Glomerular endothelial cell (primary cell): ENCODE measurements at places on chromosomes 7 and 10.

DNA sequence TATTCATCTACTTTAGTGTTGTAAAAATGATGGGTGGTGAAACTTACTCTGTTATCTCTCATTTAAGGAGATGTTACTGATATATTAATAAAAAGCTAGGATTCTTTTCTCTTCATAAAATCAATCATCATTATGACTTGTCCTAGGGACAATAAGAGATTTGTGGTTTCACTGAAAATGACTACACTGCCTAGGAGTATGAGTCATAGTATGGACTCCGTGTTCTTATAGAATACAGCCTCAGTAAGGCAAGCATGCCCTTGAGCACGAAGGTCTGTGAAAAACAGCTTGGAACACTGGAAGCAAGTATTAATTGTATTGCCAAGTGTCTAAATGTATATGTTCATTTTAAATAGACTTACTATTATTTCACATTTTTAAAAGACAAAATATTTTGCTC lies 749.2 kb upstream of the PCDH15 start:
- no peak for DNase-seq

DNA sequence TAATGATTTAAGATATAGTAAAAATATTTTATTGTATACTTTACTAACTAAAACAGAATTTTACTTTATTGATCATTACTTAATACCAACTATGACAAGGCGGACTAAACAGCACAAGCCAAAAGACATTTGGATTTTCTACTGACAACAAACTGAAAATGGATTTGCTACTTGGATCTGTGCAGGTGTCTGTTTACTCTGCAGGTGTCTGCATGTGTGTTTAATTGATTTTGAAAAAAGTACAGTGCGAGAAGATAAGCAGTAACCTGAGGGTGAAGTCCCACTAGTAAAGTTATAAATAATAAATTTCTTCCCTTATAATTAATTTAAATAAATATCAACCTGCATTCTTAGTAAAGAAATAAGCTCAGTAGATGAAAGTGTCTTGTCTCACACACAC lies 696.8 kb upstream of the MBL2 start:
- no peak for DNase-seq

DNA sequence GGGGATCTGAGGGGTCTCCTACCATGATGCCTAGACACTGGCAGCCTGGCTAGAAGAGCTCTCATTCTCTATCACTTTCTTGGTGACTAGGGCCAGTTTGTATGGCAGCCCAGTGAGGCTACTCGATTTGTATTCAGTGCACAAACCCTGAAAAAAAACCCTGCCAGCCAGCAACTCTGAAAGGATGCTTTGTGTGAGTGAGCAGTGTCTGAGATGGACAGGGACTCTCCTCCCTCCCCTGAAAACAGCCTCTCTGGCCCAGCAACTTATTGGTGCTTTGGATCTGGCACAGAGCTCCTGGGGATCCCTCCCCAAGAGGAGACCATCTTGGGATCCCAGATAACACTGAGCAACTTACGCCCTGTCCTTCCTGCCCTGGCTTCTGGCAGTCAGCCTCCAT lies 10.8 kb upstream of the LRRC4 start:
- DNase-seq, result no peak

DNA sequence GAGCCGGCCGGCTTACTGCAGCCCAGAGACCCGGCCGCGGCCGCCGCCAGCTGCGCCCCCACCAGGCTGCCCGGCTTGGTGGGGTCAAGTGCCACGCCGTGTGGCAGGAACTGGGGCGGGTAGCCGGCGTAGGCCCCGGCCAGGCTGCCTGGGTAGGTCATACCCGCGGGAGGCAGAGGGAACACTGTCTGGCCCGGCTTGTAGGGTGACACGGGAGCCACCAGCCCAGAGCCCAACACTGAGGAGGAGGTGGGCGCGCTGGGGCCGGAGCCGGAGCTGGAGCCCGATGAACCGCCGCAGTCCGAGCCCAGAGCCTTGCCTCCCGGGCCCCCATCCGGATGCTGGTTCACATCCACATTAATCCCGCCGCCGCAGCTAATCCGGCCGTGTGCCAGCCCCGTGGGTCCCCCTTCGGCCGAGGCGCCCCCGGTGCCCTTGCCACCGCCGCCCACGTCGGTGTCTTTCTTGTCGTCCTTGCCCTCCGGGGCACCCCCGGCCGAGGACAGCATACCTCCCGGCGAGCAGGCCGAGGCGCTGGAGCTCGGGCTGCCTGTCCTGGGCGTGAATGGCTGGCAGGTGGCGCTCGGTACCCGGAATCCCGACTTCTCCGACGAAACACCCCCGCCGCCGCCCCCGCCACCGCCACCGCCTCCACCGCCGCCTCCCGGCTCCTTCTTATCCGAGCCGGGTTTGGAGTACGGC lies 2.0 kb downstream of the ZNF503 start:
- DNase-seq, result no peak

- no peak for DNase-seq
Measured at GRCh38 chr10:85535926-85536325, 830.7 kb downstream of the GRID1 start.

DNA sequence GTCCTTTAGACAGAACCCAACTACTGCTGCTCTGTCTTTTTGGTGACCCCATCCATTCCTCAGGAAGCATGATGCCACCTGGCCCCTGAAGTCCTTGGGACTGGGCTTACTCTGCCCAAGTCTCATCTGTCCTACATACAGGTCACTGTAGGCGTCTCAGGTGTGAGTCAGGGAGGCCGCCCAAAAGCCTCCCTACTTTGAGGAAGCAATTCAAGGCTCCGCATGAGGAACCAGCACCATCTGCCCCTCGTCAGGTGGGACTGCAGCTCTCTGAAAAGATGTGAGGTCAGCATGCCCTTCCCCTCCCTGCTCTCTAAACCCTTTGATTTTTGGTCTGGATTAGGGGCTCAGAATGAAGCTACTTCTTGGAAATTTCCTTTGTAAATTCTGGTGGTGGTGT lies 354.8 kb downstream of the CXCL12 start:
- no peak for DNase-seq

- no peak for DNase-seq
Measured at GRCh38 chr10:102384053-102384452, 11.5 kb upstream of the NFKB2 start.

GRCh38 chr10:110648692-110649346 lies 4.7 kb downstream of the RBM20 start:
- no peak for DNase-seq

DNA sequence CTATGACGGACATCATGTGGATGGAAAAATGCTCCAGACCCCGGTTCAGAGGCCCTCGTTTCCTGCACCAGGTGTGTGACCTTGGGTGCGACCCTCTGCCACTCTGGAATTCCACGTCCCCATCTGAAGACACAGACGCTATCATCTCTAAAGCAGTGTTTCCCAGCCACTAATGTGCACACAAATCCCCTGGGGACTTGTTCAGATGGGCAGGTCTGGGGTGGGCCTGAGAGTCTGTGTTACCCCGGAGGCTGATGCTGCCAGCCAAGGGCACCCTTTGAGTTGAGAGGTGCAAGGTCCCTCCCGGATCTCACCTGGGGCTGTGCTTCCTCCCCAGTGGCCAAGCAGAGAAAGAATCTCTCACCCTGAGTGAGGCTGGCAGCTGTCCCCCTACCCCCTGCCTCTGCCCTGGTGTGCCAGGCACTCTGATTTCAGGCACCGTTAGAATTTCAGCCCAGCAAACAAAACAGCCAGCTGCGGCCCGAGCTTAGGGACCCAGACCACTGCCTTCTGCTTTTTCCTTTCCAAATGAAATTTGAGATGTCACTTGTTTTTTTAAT lies 90.0 kb downstream of the SLIT1 start:
- DNase-seq, result no peak

DNA sequence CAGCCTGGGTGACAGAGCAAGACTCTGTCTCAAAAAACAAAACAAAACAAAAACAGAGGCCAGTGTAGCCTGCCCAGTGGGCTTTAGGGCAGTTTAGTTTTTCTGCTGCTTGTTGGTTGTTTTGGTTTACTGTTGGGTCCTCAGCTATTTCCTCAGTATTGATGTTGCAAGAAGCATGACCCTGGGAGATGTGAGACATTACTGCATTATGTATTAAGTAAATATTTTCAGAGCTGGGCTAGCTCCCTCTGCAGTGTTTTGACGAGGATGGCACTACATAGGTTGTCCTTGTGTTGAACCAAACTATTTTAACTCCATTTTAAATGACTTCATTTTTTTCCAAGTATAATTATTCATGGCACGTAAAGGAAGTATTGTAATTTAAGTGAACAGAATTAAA lies 4.8 kb downstream of the AKAP9 start:
- no peak for DNase-seq

GRCh38 chr10:64076322-64076940 lies 555.2 kb downstream of the REEP3 start:
- DNase-seq, result no peak

DNA sequence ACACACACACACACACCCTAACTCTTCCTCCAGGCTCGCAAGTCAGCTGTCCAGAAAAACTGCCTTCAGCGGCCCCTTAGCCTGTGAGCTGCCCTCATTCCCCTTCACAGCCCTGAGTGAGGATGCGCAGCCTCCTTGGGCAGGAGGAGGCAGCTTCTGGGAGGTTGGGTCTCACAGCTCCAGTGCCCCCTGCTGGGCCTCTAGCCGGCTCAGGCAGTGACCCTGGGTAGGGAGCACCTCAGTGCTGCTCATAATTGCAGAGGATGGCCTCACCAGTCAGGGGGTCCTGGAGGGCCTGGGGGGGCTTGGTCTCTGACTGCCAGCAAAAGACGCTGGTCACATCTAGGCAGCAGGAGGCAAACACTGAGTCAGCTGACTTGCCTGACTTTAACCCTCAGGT lies 43.7 kb downstream of the ZNF273 start:
- DNase-seq, result no peak

- no peak for DNase-seq
Measured at GRCh38 chr7:507623-508300, 11.9 kb downstream of the PDGFA start.

GRCh38 chr10:117936141-117936540 lies 110.6 kb downstream of the RAB11FIP2 start:
- no peak for DNase-seq

DNA sequence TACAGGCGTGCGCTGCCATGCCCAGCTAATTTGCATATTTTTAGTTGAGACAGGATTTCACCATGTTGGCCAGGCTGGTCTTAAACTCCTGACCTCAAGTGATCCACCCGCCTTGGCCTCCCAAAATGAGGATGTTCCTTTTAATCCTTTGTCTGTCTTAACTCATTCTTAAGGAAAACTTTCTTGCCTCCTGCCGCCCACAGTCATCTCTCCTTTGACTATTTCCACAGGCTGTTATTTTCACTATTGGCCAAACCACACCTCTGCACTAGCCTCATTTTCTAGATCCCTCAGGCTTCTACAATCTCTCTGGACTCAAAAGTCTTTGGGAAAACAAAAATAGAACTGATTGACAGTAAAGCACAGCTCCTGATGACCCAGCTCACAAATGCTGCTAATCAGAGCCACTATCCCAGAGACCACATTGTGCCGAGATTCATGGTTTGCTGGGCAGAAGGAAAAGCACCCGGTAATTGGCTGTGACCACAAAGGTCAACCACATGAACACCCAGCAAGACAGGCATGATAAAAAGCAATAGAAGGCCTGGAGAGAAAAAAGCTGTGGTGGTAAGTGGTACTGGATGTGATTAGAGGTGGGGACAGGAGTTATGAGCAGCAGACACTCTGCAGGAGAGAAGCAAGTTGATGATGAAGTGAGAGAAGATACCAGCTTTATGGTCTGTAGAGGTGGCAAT lies 44.1 kb upstream of the ZNRF2 start:
- no peak for DNase-seq

DNA sequence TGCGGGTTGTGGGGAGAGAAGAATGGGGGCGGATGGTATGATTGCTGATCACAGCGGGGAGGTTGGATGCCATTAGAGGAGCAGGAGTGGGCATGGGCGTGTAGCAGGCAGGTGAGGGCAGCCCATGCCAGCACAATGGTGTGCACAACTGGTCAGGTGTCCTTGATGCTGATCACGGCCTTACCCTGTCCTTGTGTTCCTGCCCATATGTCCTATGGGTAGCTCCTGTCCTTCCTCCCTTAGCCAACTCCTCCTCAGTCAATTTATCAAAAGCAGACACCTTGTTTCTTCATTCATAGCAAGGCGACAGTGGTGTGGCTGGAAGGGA lies 30.7 kb downstream of the WDR86 start:
- no peak for DNase-seq

GRCh38 chr7:112159351-112159750 lies 46.8 kb downstream of the DOCK4 start:
- DNase-seq, result no peak

DNA sequence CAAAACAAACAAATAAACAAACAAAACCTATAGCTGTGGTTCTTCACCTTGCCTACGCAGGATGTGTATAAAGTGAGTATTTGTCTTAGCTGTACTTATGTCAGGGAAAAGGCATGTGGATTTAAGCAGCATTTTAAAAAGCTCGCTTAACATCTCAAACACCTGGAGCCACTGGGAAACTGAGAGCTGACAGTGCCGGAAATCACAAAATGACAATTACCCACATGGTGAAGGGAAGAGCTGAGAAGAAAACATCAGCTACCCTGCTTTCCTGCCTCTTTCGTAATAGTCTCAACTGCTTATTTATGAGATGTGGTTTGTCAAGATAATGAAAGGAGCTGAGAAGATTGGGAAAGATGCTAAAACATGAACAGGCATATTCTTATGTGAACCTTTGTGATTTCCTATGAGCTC lies 31.1 kb upstream of the MSMB start:
- DNase-seq, result no peak

GRCh38 chr10:28977518-28977917 lies 300.2 kb downstream of the BAMBI start:
- DNase-seq, result no peak

DNA sequence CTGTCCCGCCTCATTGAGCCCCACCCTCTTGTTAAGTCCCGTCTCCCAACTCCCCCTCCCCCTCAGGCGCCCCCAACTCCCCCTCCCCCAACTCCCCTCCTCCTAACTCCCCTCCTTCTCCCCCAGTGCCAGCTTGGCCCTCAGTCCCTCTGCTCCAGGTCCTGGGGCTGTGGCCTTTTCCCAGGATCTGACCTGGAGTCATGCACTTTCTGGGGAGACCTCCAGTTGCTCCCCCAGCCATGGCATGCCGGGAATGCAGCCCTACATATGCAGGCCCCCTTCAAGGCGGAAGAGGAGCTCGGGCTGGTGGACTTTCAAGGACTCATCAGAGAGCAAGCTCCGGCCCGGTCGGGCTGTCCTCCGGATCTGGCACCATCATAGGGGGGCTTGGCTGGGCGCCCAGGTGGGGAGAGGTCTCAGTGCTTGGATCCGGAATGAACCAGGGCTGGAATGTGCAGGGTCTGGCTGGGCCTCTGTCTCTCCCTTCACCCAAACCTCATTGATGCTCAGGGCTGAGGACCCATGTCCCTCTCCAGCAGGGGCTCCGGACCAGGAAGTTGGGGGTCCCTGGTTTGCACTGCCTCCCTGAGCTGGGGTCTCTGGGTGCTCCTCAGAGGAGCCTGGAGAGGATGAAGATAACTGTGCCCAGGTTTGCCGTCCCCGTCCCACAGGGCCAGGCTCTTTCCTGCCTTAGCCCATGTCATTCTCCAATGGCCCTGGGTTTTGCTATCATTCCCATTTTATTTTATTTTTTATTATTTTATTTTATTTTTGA lies 41.1 kb downstream of the TMEM270 start:
- no peak for DNase-seq

GRCh38 chr10:92574548-92575261 lies 812 bp upstream of the IDE start:
- no peak for DNase-seq

GRCh38 chr10:22429146-22429545 lies 83.8 kb downstream of the SPAG6 start:
- DNase-seq, result no peak

GRCh38 chr10:3658766-3659165 lies 126.2 kb downstream of the KLF6 start:
- DNase-seq, result no peak

GRCh38 chr7:9603291-9603690 lies 1169.9 kb downstream of the NXPH1 start:
- no peak for DNase-seq
